ENCODE measurements at places on chromosomes 6 and 20.

GRCh38 chr6:148563066-148563465 lies 183.8 kb upstream of the UST start:
- DNase-seq, result no peak

GRCh38 chr6:169070506-169071176 lies 183.0 kb downstream of the THBS2 start:
- DNase-seq, result no peak

DNA sequence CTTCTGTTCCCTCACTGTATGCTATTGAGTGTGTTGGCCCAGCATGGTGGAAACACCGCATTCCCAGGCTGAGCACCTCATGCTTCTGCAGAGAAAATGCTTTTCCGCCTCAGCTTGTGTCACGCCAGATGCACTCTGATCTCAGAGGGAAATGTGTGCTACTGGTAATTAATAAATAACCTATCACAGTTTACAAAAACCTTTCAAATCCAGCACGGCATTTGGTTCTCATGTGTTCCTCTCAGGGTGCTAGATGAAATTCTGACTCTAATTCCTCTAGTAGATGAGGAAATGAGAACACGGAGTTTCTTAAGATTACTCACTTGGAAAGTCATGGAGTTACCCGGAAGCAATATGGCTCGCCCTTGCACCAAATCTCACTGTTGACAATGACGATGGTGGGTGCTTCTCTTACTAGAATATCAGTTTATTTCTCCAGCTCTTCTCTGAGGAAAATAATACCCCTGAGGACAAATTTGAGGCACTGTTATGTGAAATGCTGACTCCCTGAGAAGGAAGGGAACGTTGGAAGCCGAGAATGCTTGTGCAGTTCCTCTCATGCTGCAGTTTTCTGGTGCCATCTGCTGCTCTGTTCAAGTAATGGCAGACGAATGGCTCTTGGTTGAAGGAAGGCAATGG lies 116.6 kb downstream of the RNF144B start:
- peak; percentile 1 for DNase-seq

- peak; percentile 69 for DNase-seq
These were observed 130.8 kb downstream of the BTBD9 start for GRCh38 chr6:38508894-38509293.

DNA sequence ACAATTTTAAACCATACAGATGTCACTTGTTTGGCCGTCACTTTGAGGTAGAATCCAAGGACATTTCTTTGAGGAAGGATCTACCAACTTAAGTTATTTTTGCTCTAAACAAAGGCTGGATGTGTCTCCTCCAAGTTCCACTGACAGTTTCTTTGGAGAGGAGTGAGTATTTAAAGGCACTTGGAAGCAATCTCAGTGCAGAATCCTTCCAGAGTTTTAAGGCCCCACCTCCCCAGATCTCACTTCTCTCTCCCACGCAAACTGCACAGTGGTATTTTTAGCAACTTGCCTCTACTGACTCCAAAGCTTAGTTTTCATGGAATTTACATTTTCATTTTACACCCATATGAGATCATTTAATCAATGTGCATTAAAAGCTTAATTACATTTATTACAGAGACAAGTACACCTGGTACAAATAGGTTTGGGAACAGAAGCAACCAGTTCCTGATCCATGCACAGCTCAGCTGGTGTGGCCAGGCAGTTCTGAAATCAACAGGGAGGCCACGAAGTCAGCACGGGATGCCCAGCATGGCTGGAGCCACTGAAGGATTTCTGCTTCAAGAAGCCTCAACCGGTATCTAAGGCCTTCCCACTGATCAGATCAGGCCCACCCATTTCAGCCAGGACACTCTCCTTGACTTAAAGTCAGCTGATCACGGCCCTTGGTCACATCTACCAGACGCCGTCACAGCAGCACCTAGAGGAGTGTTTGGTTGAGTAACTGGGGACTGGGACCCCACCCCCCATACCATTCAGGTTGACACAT lies 109.8 kb downstream of the SYCP2 start:
- DNase-seq, result no peak

- DNase-seq, result no peak
These were observed 786 bp downstream of the ADRM1 start for GRCh38 chr20:62303340-62304226.

DNA sequence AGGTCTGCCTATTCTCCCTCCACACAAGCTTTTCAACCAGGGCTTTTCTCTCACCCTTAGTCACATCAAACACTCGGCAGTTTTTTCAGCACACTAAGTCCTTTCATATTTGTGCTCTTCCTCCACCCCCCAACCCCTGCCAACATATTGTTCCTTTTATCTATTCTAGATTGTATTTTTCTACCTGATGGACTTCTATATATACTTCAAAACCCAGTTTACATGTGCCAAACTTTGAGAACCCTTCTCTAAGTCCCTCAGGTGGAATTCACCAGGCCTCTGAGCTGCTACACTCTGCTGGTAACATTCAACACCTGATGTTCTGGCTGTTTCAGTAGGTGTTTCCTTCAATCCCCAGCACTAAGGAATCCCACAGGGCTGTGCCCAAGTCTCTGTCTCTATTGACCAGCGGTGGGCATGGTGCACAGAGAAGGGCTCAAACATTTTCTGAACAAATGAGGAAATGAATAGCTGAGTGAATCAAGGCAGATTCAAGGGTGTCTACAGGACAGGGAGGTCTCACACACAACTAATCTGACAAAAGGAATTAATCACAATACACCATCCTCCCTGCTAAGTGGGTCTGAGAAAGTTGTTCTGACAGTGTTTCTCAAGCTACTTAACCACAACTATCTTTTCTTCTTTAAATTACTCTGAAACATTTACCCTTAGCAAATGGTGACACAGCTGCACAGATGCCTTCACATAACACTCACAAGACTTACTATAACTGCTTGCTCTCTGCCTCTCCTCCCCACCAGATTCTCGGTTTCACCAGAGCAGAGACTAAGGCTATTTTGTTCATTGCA lies 166.5 kb downstream of the TSHZ2 start:
- no peak for DNase-seq

DNA sequence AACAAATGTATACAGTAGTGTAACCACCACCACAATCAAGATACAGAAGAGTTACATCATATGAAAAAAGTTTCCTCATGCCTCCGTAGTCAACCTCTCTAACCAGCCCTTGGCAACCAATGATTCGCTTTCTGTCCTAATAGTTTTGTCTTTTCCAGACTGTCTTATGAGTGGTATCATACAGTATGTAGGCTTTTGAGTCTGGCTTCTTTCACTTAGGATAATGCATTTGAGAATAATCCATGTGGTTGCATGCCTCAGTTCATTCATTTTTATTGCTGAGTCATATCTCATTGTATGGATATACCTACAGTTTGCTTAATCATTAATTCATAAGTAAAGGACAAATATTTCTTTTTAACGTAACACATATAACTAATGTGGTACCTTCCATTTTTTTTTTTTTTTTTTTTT lies 86.4 kb upstream of the RIPOR2 start:
- no peak for DNase-seq

GRCh38 chr6:73631849-73632248 lies 21.9 kb downstream of the SLC17A5 start:
- DNase-seq, result no peak

- DNase-seq, result no peak
These were observed 255.9 kb downstream of the FOXC1 start for GRCh38 chr6:1865585-1865984.

DNA sequence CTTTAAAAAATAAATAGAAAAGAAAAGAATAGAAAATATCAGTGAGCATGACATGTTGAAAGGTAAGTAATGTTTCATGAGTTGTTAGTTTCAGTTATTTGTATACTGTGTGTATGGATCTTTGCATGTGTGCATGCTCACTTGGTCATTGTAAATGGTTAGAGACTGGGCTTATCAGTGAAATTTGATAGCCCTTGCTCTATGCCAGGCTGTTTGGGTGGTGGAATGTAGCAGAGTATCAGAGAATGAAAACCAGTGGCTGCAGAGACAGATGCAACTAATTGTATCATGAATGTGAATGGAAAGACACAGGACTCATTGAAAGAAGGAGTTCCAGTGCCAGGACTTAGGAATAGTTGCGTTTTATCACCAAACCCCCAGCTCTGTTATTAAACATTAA lies 4.2 kb downstream of the GSTA2 start:
- no peak for DNase-seq
